ENCODE measurements at places on chromosomes 5 and 9. TPM values are rescaled to one million over a fixed set of nuclear protein-coding genes. Genes with fewer than 3 reads are reported as not detected.

The KIF4B gene
- 0.44 TPM for total RNA-seq

The BNC2 gene
- 33.1 TPM for total RNA-seq

The FAM151B gene
- 2.0 TPM for total RNA-seq

The C9orf50 gene
- not detected for total RNA-seq

The EIF4EBP3 gene
- 7.6 TPM for total RNA-seq

The FCN1 gene
- not detected for total RNA-seq

The SUSD1 gene
- total RNA-seq = 37.8 TPM

The LHX3 gene
- not detected for total RNA-seq

The CDHR2 gene
- total RNA-seq = not detected

The RNF180 gene
- total RNA-seq = 5.6 TPM

The PCDHGA6 gene
- 2.9 TPM for total RNA-seq

The MRPS2 gene
- 50.8 TPM for total RNA-seq

The CDC25C gene
- total RNA-seq = 13.3 TPM

The UBE2QL1 gene
- total RNA-seq = 0.15 TPM

The MATR3 gene
- total RNA-seq = 164 TPM

The UBE2D2 gene
- total RNA-seq = 172 TPM

The IL4 gene
- not detected for total RNA-seq

The FBP2 gene
- not detected for total RNA-seq

The CLK4 gene
- 19.2 TPM for total RNA-seq

The C5orf52 gene
- total RNA-seq = not detected

The ANKDD1B gene
- 0.65 TPM for total RNA-seq

The PAEP gene
- total RNA-seq = not detected

The IGFBPL1 gene
- not detected for total RNA-seq

The RFX3 gene
- 10.5 TPM for total RNA-seq

The TBC1D13 gene
- 35.1 TPM for total RNA-seq

The COL5A1 gene
- 164 TPM for total RNA-seq

The KIF27 gene
- total RNA-seq = 3.5 TPM

The TUT7 gene
- 16.7 TPM for total RNA-seq

The SOHLH1 gene
- not detected for total RNA-seq

The SPAAR gene
- total RNA-seq = 24.8 TPM

The FRRS1L gene
- not detected for total RNA-seq

The PCDHGC3 gene
- total RNA-seq = 36.1 TPM

The TMEM252 gene
- total RNA-seq = not detected

The HDHD3 gene
- total RNA-seq = 7.6 TPM

The WWC1 gene
- 0.91 TPM for total RNA-seq

The GABRA6 gene
- total RNA-seq = not detected

The OGN gene
- not detected for total RNA-seq

The FOXD4L4 gene
- 0.15 TPM for total RNA-seq

The NEUROG1 gene
- not detected for total RNA-seq
